Activated CD8-positive, alpha-beta memory T cell treated with anti-CD3 and anti-CD28 coated beads for 24 hours (primary cell): ENCODE measurements at places on chromosomes 1 and 21.
A peak's percentile ranks its signal among the peaks of the same experiment; 100 is the strongest.

DNA sequence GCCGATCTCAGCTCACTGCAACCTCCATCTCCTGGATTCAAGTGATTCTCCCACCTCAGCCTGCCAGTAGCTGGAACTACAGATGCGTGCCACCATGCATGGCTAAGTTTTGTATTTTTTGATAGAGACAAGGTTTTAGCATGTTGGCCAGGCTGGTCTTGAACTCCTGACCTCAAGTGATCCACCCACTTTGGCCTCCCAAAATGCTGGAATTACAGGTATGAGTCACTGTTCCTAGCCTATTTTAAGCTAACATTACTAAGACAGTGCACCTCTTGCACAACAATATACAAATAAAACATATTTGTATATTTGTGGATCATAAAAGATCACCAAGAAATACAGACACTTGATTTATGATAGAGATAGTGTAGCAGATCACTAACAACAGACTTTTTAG is 139.1 kb downstream of the DUSP10 start:
- DNase-seq, result no peak

DNA sequence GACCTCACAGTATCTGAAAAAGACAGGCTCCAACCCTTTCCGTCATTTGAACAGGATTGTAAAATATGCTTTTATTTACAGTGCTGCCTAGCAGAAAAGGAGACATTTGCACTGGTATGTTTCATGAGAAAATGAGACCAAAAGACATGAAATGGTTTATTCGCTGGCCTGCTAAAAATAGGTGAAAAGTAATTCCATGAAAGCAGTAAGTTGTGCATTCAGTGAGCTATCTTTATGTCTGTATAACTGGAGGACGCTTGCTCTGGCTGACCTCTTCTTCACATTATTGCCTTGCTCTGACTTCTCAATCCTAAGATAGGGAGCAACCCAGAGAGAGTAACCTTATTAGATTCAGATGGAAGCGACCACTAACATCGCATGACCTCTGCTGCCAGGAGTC is 38.3 kb downstream of the ODF2L start:
- DNase-seq, result no peak

GRCh38 chr1:93448983-93449804 is 1.3 kb downstream of the FNBP1L start:
- no peak for DNase-seq

- DNase-seq, result no peak
Measured at GRCh38 chr1:81358151-81358550, 442.6 kb upstream of the ADGRL2 start.

- DNase-seq, result no peak
Measured at GRCh38 chr1:14303011-14303410, 295.5 kb upstream of the KAZN start.

GRCh38 chr1:201649761-201650622 is 111.1 kb downstream of the NAV1 start:
- DNase-seq, result no peak

DNA sequence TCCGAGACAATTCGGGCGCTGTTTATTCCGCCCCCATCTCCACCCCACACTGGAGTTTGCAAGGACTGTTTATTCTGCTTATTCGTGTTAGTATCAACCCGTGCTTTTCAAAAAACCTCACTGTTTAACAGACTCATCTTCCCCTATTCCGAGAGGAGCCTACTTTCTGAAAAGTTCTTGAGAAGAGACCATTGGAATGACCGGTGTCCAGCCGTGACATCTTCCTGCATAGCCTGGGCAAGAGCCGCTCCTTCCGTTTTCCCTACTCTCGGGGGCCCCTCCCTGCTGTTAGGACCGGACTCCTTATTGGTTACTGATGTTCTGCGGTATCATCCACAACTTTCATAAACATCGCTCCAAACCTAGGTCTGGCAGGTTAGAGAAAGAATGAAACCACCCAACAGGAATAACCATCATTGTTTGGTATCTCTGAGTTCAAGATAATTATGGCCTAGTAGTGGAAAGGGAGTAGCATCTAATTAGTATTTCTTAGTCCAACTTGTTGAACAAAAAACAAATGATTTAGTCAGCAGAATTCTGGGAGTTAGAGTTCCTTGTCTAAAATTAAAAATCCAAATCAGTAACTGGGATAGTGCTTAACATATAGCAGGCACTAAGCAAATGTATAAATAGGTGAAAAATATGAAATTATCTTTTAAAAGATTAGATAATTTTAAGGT is 837 bp downstream of the STXBP3 start:
- DNase-seq, result peak; percentile 69

DNA sequence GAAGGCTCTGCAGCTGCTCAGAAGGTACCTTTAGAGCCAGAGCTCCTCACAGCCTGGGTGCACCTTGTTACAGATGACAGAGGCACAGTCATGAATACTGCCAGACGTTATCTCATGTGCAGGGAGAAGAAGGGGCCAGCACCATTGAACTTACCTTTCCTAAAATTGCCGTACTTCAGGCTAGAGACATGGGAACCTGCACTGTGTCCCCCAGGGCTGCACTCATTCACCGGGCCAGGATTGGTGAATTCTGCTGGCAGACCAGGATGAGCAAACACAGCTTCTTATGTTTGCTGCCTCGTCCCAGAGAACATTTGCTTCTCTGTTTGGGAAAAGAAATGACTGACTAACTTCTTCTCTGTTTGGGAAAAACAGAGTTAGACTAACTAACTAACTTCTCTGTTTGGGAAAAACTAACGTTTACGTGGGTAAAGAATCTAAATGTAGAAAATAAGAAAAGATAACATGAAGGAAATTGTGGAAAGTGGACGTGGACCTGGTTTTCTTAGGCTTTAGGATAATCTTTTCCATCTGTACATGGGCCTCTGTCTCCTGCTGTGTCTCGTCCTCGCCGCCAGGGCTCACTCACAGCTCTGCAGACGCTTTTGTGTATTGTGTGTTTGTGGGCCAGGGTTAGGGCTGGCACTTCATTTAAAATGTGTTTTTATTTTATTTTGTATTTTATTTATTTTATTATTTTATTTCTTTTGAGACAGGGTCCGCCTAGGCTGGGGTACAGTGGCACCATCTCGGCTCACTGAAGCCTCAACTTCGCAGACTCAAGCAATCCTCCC is 9.9 kb downstream of the OBSCN start:
- peak; percentile 26 for DNase-seq

- no peak for DNase-seq
Measured at GRCh38 chr1:156948708-156949107, 28.3 kb downstream of the LRRC71 start.

GRCh38 chr1:108057541-108057940 is 92.6 kb upstream of the VAV3 start:
- DNase-seq, result no peak

- no peak for DNase-seq
Measured at GRCh38 chr1:15650433-15650832, 33.2 kb downstream of the DDI2 start.

- no peak for DNase-seq
Measured at GRCh38 chr1:168735974-168736373, 7.0 kb upstream of the DPT start.
